ENCODE measurements at places on chromosomes 1 and 21. TPM values are rescaled to one million over a fixed set of nuclear protein-coding genes. Genes with fewer than 3 reads are reported as not detected.

GRCh38 chr1:219565921-219566320, 47.0 kb downstream of the ZC3H11B start:
- DNase-seq: no peak

DNA sequence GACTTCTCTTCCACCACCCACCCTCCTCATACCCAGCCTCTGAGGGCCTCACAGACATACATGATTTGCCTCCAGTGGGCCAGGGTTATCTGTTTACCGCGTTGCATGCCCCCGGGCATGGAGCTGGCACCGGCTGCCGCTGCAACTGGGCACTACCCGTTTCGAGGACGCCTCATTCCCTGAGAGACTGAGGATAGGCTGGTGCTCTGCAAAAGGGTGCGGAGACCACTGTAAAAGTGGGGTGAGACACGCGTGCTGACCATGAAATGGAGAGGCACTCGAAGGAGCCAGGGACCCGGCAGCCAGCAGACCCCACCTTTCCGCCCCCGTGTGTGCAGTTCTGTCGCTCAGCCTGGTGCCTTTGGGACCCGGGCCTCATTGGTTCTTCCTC, 20.6 kb downstream of the TP73 start:
- no peak for DNase-seq

GRCh38 chr21:17391811-17392340, 121.0 kb upstream of the CXADR start:
- DNase-seq: no peak

GRCh38 chr1:171740356-171740863, 1.5 kb downstream of the VAMP4 start:
- no peak for DNase-seq

DNA sequence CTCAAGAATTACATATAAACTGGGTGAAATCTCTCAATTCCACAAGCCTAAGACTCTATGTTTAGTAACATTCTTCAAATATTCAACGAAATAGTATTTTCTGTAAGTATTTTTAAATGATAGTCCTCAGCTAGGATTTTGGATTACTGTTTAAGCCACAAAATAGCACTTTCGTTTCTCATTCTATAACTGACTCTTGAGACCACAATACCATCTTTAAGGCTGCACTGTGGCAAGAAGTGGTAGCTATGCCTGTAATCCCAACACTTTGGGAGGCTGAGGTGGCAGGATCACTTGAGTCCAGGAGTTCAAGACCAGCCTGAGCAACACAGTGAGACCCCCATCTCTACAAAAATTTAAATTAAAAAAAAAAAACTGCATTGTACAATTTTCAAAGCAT, 126.7 kb downstream of the CDC42BPA start:
- no peak for DNase-seq

DNA sequence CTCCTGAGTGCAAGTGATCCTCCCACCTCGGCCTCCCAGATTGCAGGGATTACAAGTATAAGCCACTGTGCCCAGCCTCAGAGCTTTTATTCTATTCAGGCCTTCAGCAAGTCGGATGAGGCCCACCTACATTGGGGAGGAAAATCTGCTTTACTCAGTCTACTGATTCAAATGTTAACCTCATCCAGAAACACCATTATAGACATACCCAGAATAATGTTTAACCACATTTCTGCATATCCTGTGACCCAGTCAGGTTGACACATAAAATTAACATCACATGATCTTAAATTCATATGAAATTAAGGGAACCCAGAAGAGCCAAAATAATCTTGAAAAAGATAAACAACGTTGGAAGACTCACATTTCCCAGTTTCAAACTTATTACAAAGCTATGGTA, 14.9 kb downstream of the IL20 start:
- DNase-seq: no peak

GRCh38 chr1:103145449-103145848, 37.1 kb upstream of the COL11A1 start:
- no peak for DNase-seq

- no peak for DNase-seq
These were observed 142.6 kb downstream of the TTLL7 start for GRCh38 chr1:83856381-83856780.

DNA sequence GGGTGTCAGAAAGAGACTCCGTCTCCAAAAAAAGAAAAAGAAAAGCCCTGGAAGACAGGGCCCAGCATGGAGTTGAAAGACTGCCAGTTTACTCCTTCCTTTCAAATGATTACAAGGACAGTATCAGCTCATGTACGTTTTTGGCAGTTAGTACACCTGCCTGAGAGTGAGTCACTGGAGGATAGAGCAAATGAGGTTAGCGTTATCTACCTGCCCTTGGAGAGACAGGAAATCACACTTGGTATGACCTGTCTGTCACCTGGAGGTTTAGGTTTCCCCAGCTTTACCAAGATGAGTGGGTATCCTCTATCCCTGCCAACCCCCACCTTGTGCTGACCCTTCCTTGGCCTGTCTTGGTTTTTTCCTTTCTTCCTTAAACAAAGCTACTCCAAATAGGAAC, 96.8 kb upstream of the BMP8A start:
- DNase-seq: no peak

DNA sequence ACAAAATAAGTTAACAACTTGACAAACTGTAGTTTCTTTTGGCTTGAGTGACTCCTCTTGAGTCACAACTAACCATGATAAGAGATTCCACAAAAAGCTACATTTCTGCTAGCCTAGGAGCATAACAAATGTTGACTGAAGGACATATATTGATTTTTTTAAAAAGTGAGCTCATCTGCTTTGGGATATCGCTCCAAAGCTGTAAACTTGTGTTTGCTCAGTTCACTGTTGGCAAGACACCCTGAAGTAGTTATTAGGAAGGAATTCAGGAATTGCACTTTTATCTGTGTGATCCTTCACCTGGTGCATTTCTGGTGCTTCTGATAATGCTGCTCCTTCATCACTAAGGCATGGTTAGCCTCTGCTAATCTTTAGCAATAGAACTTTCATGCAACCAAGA, 23.7 kb downstream of the RWDD3 start:
- DNase-seq: no peak

DNA sequence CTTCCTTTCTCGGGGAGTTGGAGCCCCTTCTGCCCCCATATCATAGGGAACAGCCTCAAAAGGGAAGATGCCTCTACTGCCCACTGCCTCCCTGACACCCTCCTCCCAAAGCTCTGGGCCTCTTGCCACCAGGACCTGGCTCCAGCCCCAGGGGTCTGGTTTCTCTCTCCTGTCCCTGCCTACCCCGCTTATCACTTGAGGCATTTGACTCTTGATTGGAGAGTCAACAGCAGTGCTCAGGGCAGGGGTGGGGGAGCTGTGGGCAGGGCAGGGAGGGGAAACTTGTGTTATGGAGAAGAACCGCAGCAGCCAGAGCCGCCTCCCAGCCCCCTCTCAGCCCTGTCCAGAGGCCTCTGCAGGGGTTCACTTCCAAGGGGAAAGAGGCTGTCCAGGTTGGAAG, 573 bp downstream of the TRIM63 start:
- no peak for DNase-seq

PLCH2 gene
- total RNA-seq: 1.9 TPM

CLCA4 gene
- 1,343 TPM for total RNA-seq

S100B gene
- total RNA-seq: 42.2 TPM

All from mucosa of descending colon (tissue), 3 donors.